ENCODE measurements at places on chromosomes 7 and 10.

GRCh38 chr7:35761871-35762677 lies 38.8 kb upstream of the SEPTIN7 start:
- DNase-seq: no peak

GRCh38 chr7:46775776-46776175 lies 806.1 kb downstream of the TNS3 start:
- DNase-seq: no peak

- DNase-seq: no peak
Observed at GRCh38 chr10:34584164-34584563, 230.9 kb downstream of the PARD3 start.

DNA sequence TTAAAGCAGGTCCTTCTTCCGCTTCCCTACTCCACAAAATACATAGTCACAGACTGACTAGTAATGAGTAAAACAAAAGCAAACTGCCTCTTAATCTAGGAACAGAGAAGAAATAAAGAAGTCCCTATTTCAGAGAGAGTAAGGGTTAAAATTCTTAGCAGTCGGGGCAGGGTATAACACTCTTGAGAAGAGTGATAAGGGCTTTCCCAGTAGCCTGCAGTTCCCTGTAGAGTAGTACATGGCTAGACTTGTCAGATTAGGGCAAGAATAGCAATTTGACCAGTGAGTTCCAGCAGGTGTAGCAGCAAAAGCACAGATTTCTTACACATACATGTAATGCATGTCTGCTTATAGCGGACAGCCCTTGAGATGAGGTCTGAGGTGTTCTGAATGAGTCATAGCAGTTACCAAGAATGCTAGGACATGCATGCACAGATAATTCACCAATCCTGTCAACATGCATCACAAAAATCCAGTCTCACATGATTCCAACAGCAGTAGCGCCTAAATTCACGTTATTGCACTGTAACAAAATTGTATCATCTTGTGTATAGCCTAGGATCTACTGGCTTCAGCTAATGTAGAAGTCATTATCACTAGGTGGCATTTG lies 40.7 kb downstream of the BTRC start:
- no peak for DNase-seq

- no peak for DNase-seq
Observed at GRCh38 chr10:75426880-75427279, 4.5 kb upstream of the LRMDA start.

DNA sequence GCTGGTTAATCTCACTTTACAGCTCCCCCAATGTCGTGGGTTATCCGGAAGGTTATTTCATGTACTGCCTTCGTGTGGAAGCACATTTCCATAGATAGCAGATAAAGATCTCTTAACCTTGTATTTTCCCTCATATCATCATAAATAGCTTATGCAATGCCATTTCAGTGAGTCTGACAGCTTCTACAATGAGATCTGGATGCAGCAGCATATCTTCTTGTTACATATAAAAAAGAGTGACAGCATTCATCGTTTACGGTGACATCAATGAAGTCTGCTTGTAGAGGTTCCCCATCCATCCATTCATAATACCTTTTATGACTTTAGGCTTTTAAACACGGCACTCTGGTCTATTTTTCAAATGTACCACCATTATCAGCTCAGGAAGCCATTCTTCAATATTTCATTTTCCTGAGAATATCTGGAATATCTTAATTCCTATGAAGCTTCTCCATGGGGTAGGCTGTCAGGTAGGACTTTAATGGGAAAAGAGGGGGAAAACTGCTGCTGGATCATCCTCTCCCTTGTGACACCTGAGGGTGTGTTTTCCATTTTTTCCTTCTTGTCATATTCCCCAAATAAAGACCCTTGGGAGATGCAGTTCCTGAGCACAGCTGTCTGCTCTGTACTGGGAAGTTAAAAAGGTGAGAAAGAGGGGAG lies 51.9 kb upstream of the CTBP2 start:
- no peak for DNase-seq

DNA sequence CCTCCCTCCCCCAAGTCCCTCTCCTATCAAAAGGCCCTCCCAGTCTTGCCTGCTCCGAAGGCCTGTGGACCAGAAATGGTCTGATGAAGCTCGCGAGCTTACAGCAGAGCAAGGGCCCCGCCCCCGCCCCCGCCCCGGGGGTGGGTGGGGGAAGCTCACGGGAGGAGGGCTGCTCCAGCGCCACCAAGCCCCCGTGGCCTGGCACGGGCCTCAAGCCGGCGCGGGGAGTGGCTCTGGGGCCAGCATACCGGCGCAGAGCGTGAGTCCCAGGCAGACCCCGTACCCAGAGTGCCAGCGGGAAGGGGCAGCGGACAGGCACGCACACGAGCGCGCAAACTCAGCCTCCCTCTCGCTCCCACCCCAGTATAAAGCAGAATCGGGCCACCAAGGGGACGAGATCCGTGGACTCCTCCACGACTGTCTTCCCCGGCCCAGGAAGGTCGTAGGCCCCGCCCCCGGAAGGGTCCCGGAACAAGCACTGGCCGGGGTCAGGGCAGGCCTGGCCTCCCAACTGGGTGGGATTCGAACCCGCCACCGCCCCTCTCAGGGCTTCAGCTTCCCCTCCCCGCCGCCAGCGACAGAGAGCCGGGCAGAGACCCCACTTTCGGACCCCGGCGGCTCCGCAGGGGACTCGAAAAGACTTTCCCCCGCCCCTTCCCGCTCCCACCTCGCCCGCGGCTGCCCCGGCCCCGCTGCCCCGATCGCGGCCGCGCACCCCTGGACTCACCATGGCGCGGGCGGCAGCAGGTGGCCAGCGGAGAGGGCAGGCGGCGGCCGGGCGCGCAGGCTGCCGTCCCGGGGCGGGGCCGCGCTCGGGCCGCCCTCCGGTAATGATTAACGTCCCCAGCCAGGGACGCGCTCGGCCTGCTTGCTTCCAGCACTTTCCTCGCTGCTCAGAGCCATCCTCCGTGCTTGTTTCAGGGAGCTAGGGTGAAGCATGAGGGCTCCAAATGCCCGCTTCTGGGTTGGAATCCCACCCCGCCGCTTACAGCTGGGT lies at the start of gene PCBD1:
Gene PCBD1, minus strand, starts transcription at position 762 of the 997 bp plus-strand sequence. Its CDS starts 32 bp downstream, at position 730.
- peak; percentile 84 for DNase-seq

- DNase-seq: no peak
Observed at GRCh38 chr10:76982671-76983070, 654.9 kb downstream of the KCNMA1 start.

GRCh38 chr10:112039823-112040222 lies 143.7 kb downstream of the GPAM start:
- no peak for DNase-seq

DNA sequence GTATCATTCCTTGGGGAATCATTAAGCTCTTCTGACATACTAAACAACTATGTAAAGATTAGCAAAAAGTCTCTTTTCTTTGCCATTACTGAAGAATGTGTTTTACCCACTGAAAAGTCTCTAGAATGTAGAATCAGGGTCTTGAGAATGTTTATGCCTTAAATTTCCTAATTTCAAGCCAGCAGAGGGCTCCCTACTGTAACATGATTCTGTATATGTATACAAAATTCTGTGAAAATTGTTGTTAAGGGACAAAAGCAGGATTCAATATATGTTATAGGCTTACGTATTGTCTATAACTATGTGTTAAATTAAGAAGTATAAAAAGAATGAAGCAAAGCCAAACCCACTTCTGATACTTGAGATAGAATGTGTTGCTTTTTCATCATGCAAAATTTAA lies 296.9 kb upstream of the DGKB start:
- DNase-seq: no peak

- no peak for DNase-seq
Observed at GRCh38 chr10:48742891-48743860, 58.5 kb downstream of the WDFY4 start.

GRCh38 chr7:6273917-6274630 lies 1.6 kb upstream of the CYTH3 start:
- DNase-seq: no peak

DNA sequence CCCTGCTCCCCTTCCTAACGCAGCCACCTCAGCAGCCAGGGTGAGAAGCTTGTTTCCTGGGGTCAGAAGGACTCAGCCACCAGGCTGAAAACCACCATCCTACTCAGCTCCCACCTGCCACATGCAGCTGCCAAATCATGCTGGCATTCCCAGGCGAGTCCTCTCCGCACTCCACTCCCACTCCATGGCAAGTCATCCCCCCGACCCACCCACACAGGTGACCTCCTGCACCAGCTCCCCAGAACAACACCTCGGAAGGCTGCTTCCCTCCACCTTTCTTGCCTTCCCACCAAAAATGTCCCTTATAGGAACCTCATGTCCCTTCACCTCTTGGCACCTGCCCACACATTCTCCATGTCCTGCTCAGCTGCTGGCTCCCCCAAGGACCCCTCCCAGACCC lies 4.6 kb downstream of the PDAP1 start:
- no peak for DNase-seq

DNA sequence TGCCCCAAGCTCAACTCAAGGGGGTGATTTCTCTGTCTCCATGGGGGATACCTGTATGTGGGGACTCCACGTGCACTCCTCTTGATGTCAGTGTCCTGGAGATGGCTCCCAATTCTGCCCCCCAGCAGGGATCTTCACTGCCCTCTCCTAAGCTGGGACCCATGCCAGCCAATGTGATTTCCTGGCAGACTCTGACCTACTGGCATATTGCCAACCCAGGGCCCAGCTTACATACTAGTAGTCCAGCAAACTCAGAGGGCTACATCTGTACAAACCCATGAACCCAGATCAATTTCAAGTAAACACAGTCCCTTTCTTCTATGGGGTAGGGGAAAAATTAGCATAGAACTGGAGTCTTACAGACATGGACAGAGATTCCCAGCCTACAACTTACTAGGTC lies 26.2 kb upstream of the BMPR1A start:
- peak; percentile 69 for DNase-seq

GRCh38 chr7:149456506-149457421 lies 4.1 kb downstream of the ZNF777 start:
- no peak for DNase-seq

DNA sequence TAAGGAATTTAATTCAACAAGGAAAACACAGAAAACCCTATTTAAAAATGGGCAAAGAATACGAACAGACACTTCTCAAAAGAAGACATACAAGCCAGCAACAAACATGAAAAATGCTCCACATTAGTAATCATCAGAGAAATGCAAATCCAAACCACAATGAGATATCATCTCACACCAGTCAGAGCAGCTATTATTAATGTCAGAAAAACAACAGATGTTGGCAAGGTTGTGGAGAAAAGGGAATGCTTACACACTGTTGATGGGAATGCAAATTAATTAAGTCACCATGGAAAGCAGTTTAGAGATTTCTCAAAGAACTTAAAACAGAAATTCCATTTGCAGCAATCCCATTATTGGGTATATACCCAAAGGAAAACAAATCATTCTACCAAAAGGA lies 55.2 kb downstream of the GCC1 start:
- no peak for DNase-seq

DNA sequence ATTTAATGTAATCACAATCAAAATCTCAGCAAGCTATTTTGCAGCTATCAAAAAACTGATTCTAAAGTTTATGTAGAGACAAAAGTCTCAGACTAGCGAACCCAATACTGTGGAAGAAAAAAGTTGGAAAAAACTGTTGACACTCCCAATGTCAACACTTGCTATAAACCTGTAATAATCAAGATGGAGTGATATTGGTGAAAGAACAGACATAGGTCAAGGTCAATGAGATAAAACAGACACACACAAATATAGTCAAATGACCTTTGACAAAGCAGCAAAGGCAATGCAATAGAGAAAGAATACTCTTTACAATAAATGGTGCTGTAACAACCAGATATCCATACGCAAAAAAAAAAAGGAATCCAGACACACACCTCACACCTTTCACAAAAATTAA lies 84.5 kb downstream of the ATE1 start:
- no peak for DNase-seq

- peak; percentile 97 for DNase-seq
Observed at GRCh38 chr10:70404036-70404786, at the start of gene EIF4EBP2. Gene EIF4EBP2, plus strand, starts transcription at chr10:70404145. Its CDS starts 257 bp downstream, at chr10:70404402.

Measured in left cardiac atrium (tissue), 4 donors.